ENCODE measurements at places on chromosomes 4 and X. TPM values are rescaled to one million over a fixed set of nuclear protein-coding genes. Genes with fewer than 3 reads are reported as not detected.
A peak's percentile ranks its signal among the peaks of the same experiment; 100 is the strongest.

SLC9B1 gene
- total RNA-seq = 1.9 TPM

DNA sequence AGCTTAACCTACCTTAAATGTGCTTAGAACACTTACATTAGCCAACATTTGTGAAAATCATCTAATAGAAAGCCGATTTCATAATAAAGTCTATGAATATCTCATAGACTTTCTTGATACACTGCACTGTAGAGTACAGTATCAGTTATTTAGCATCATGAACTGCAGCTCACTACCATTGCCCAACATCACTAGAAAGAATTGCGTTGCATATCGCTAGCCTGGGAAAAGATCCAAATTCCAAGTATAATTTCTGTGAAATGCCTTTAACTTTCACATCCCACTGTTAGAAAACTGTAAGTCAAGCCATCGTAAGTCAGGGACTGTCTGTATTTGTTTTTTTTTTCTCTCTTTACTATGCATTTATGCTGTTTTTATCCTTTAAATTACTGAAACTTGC, 918.6 kb upstream of the PABPC4L start:
- H3K27ac ChIP-seq = no peak overlapping the region
- no peaks in the 10 kb centered on the region for H3K4me1 ChIP-seq
- DNase-seq = no peak
- H3K36me3 ChIP-seq = no peaks in the 10 kb centered on the region
- H3K4me3 ChIP-seq = no peak overlapping the region

- no peaks in the 10 kb centered on the region for H3K36me3 ChIP-seq
- H3K27me3 ChIP-seq = no peaks in the 10 kb centered on the region
- DNase-seq = no peak
- no peak overlapping the region for H3K27ac ChIP-seq
- no peak overlapping the region for H3K4me3 ChIP-seq
Observed at GRCh38 chr4:136458326-136458725, 1074.0 kb downstream of the PCDH18 start.

- H3K36me3 ChIP-seq = no peaks in the 10 kb centered on the region
- H3K27ac ChIP-seq = no peak overlapping the region
- no peak overlapping the region for H3K4me3 ChIP-seq
Observed at GRCh38 chrX:147890756-147891155, 21.0 kb upstream of the FMR1 start.

DNA sequence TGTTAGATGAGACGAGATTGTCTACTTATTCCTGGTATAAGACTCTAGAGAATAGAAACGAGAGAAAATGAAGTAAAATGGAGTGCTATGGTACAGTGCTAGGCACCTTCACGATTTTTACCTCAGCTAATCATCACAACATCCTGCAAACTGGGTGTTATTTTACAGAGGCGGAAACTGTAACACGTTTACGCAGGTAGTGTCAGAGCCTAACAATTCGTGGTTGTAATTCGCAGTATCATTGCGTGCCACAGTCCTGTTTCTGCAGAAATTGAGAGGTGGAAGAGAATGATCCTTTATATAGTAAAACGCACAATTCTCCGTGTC, 383 bp upstream of the TBC1D19 start:
- H3K4me1 ChIP-seq = peaks cover 20% of the 10 kb centered on the region
- peak overlapping the region; percentile 97 for H3K4me3 ChIP-seq
- no peaks in the 10 kb centered on the region for H3K36me3 ChIP-seq
- H3K27me3 ChIP-seq = no peaks in the 10 kb centered on the region
- no peak for DNase-seq

- no peak for DNase-seq
- no peaks in the 10 kb centered on the region for H3K36me3 ChIP-seq
- H3K27me3 ChIP-seq = no peaks in the 10 kb centered on the region
- H3K4me1 ChIP-seq = peaks cover 5% of the 10 kb centered on the region
- H3K27ac ChIP-seq = no peak overlapping the region
Observed at GRCh38 chrX:39481621-39482020, 616.1 kb downstream of the BCOR start.
